NCI-H2107 (cell line): ENCODE measurements at places on chromosomes 4 and X.

GRCh38 chr4:71383984-71384383 lies 45.2 kb downstream of the SLC4A4 start:
- no peak for DNase-seq

DNA sequence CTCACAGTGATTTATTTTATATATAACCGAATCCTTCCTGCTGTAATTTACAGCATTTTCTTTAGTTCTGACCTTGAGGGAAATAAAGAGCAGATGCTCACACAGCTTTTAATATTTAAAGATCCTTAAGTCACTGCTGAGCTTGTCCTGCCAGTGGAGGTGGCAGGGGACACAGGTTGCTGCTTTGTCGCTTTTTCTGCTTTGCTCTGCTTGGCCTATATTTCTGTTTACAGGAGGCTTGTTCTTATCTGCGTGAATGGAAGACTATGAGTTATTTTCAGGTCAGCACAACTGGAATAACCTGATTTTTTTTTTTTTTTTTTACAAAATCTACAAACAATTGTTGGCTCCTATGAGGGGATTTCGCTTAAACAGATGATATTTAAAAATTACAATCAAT lies 2.3 kb downstream of the TXK start:
- DNase-seq: no peak

GRCh38 chr4:101282076-101282844 lies 65.1 kb downstream of the PPP3CA start:
- no peak for DNase-seq

- DNase-seq: no peak
Observed at GRCh38 chrX:106862972-106863688, 40.0 kb downstream of the RIPPLY1 start.

DNA sequence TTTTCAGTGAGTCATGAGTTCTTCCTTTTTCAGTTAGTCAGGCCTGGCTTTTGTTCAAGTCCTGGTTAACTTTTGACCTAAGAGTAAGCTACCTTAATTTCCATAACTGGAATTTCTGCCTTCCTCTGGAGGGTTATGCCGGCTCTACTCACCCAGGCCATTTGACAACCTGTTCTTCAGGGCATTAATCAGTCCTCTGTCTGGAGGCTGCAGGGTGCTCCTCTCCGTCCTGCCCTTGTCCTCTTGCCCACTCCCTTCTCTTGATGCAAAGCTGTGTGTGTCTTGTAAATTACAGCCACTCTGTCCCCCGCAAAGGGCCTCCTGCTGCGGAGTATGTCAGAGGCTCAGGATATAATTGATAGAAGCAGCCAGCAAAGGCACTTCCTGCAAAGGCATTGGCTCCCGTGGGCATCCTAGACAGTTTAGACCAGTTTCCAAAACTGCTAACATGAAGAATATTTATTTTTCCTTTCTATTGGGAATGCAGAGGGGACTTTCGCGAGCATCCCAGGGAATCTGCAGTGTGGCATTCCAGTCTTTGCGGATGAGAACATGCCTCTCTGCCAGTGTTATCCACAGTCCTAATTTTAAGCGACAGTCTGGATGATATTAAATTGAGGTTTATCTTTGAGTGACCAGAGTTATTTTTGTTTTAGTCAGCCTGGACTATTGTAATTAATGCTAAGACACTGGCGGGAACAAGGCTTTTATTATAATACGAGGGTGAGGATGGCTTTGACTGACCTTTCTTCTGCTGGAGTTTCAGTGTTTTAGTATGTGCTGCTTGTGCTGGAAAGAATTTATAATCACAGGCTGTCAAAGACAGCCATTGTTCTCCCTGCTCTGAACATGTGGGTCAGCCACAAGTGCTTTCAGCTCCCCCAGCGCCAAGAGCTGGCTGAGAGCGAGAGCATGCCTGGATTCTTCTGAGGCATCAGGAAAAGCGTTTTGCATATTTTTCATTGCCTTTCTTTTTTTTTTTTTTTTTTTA lies 74.2 kb downstream of the LIMCH1 start:
- no peak for DNase-seq

DNA sequence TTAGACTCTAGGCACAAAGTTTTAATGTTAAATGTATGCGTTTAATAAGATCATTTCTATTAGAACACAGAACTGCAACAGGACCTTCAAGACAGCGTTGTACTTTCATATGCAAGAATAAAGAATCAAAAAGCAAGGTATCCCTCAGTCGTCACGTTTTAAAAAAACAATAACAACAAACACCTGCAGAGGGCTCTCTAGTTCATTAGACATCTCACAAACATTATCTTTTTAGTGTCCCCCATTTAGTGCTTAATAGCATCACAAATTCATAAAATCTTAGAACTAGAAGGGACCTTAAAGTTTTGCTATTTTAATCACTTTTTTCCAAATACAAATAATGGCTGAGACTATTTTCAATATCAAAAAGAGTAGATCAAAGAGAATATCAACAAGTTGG lies 236.6 kb downstream of the DCHS2 start:
- DNase-seq: no peak

DNA sequence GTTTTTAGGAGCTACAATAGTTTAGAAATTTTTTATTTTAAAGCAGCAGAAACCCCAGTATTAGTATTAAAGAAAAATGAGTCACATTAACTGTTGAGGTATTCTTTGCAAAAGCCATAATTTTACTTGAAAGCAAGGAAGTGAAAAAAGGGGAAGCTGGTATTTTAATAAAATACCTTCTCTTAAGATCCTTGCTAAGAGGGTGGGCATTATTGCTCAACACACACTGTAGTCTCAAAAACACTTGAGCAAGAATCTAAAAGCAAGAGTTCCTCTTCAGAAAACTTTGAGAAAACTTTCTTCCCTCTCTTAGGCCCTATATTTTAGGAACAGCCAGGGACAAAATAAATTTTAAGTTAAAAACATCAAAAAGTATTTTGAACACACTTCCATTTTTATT lies 259.4 kb upstream of the DIAPH2 start:
- DNase-seq: no peak

DNA sequence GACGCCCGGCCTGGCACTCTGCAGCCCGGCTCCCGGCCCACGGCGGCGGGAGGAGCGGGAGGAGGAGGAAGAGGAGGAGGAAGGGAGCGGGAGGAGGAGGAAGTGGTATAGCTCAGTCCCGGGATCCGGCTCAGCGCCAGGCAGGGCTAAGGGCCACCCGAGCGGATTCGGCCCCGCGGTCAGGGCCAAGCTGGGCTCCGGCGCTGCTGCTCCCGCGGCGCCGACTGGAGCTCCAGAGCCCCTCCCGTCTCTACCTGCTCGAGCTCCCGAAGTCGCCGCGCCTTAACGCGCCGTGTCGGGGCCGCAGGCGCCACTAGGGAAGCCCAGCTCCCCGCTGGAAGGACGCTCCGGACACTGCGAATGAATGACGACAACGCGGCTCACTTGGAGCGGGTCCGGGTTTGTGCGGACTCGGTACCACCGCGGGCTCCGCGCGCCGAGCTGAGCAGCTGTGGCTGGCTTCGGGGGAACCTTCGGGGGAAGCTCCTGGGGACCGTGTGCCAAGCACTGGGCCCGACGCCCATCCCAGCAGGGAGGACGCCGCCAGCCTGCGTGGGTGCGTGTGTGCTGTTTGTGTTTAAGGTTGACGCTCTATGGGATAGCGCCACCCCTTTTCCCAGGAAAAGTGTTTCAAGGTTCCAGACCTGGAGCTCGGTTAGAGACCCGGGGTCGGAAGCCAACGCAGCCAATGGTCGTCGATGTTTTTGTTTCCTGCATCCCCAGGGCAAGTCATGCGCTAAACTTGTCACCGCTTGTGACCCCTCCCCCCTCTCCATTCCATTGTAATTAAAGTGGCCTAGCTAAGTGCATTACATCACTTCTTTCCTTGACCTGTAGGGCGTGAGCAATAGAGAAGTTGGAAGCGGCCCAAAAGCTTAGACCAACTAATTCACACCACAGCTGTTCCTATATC lies at the start of gene TBC1D9:
TSS of gene TBC1D9 (minus strand) at position 67 of the 913 bp plus-strand sequence. CDS start 340 bp downstream, outside the sequence.
- DNase-seq: peak; percentile 46

DNA sequence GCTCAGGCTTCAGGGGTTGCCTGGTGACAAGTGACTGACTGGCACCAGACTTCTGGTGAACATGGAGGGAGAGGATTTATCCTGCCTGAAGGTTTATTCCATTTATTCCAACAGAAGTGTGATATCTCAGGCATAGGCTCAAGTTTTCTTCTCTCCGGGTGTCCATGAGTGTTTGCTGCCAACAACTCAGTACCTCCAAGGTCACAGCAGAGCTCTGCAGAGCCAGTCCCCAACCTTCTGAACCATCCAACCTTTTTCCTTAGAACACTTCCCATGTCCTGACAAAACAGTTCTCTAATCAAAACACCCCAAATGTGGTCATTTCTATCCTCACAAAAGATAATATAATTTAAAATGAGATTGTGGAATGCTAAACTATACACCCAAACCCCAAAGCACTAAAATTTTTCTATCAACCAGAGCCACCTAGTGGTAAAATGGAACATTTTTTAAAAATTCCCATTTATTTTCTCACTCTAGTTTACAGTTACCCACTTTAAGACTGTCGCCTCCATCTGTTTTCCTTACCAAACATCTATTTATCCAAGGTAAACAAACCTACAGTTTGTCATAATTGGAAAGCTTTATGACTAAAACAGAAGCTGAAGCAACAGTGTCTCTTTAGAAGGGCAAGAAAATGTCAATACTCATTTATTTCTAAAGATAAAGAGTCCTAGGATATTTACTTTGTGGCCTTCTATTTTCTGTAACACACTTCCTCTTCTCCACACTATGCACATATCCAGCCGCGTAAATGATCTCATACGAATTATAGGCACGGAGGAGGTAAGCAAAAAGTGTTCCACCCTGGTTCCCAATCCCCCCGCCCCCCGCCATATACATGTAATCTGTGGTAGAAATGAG lies 39.5 kb downstream of the TMEM154 start:
- peak; percentile 28 for DNase-seq

- DNase-seq: no peak
Observed at GRCh38 chrX:18422886-18423285, 2.5 kb upstream of the CDKL5 start.

- DNase-seq: no peak
Observed at GRCh38 chrX:149628280-149628679, 3.3 kb downstream of the TMEM185A start.

DNA sequence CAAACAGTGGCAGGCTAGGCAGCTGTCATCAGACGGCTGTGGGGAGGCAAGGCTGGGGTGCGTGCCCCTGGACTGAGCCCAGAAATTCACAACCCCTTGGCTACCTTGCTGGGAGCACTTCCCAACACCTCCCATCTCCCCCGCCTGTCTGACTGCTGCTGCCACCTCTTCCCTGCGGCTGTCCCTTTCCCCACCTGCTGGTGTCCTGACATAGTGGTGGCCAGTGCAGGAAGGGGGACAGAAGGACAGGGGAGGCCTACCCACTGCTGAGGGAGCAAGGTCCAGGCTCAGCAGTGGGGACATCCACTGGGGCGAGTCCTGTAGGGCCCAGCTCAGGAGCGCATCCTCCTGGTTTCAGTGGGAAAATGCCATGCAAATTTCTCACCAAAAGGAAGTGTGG lies 3.4 kb downstream of the ABCD1 start:
- no peak for DNase-seq

DNA sequence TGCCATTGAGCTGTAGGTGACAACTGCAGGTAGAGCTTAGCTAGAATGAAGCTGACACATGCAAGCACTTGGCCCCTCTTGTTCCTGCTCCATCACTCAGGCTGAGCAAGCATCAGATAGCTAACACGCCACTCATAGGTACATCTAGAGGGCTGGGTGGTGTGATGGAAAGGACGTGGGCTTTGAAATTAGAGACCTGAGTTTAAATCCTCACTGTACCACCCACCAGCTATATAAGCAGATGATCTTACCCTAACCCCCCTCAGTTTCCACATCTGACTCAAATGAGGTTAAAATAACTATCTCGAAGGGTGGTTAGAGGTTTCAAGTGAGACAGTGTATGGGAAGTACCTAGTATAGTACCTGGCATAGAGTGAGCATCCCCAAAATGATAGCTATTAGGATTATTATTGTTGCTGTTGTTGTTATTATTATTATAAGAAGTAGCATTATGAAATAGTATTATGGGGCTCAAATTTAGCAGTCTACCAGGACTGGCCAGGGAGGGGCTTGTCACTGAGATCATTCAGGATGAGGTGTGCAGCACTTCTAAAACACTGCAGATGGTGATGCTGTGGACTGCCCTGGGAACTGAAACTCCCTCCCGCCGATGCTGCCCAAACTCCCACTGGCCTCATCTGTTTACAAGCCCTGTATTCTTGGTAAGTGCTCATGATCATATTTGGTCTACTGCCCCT lies 59.0 kb downstream of the REELD1 start:
- no peak for DNase-seq

DNA sequence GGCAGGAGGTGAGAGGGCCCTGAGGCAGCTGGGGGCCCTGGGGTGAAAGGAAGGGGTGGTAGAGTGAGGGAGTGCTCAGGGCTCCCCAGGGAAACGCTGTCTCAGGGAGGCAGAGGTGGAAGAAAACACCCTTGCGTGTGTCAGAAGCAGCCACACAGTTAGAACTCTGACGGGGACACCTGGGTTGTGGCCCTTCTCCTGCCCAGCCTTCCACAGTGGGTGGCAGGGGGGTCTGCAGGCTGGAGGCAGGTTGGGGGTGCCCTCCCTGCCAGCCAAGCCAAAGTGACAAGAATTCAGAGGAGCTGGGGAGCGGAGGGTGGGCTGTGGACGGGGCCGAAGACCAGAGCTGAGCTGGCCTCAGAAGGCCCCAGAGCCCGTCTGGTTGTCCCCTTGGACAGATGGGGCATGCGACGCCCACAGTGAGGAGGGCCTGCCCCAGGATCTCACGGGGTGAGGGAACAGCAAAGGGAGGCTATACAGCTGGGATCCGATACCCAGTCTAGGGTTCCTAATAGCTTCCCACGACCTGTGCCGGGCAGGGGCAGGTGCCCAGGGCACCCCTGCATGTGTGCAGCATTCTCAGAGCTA lies 105.2 kb upstream of the ADRA2C start:
- no peak for DNase-seq

- DNase-seq: no peak
Observed at GRCh38 chrX:8721536-8721935, 10.4 kb downstream of the ANOS1 start.

GRCh38 chrX:110383414-110383813 lies 24.8 kb downstream of the RTL9 start:
- no peak for DNase-seq

DNA sequence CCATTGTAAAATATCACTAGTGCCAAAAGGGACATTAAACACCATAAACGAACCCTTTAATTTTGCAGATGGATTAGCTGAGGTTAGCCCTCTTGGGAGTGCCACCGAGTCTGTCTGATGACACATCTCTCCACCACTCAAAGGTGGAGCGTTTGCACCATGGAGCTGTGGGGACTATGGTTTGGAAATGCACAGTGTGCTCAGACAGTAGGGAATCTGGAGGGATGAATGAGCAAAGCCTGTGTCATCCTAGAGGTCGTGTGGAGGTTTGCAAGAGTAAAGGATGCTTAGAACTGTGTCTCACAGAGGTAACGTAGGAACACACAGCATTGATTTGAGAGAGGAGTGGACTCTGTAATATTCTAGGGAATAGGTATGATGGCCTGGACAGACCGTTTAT lies 93.7 kb downstream of the CLNK start:
- no peak for DNase-seq
